ENCODE measurements at places on chromosomes 7 and 10. TPM values are rescaled to one million over a fixed set of nuclear protein-coding genes. Genes with fewer than 3 reads are reported as not detected.

- no peak overlapping the region for H3K4me3 ChIP-seq
- H3K4me1 ChIP-seq, result no peaks in the 10 kb centered on the region
- H3K27ac ChIP-seq, result no peak overlapping the region
- no peaks in the 10 kb centered on the region for H3K27me3 ChIP-seq
- H3K36me3 ChIP-seq, result no peaks in the 10 kb centered on the region
- no peak for DNase-seq
These were observed 109.2 kb downstream of the STRA8 start for GRCh38 chr7:135342887-135343286.

DNA sequence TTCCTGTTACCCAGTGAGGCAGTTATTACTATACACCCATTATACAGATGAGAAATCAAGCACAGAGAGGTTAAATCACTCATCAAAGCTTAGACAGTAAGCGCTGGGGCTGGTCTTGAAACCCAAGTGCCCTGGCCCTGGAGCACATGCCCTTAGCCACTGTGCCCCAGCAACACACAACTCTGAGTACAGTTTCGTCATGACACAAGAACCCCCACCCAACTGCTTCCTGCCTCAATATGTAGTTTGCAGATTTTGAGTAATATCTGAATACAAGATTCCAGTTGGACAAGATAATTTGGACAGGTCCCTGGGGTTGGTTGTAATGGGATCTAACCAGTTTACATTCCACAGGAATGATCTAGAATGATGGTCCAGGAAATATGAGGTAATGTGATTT, 62.8 kb downstream of the SH3PXD2A start:
- H3K4me3 ChIP-seq, result no peak overlapping the region
- H3K27me3 ChIP-seq, result no peaks in the 10 kb centered on the region
- H3K4me1 ChIP-seq, result no peaks in the 10 kb centered on the region
- DNase-seq, result no peak
- H3K36me3 ChIP-seq, result no peaks in the 10 kb centered on the region
- H3K27ac ChIP-seq, result no peak overlapping the region

- H3K4me3 ChIP-seq, result no peak overlapping the region
- H3K36me3 ChIP-seq, result no peaks in the 10 kb centered on the region
- H3K27ac ChIP-seq, result no peak overlapping the region
- DNase-seq, result no peak
- H3K27me3 ChIP-seq, result no peaks in the 10 kb centered on the region
These were observed 627.9 kb downstream of the SDK1 start for GRCh38 chr7:3928727-3929515.

The FANK1 gene
- polyA plus RNA-seq, result 0.23 TPM

GRCh38 chr7:95865716-95866371, 93.5 kb downstream of the DYNC1I1 start:
- no peak overlapping the region for H3K27ac ChIP-seq
- DNase-seq, result no peak
- H3K27me3 ChIP-seq, result peaks cover 3% of the 10 kb centered on the region
- no peaks in the 10 kb centered on the region for H3K36me3 ChIP-seq

The LHFPL3 gene
- polyA plus RNA-seq, result not detected

The POLR2J3 gene
- 76.7 TPM for polyA plus RNA-seq

The MKI67 gene
- polyA plus RNA-seq, result 0.82 TPM

DNA sequence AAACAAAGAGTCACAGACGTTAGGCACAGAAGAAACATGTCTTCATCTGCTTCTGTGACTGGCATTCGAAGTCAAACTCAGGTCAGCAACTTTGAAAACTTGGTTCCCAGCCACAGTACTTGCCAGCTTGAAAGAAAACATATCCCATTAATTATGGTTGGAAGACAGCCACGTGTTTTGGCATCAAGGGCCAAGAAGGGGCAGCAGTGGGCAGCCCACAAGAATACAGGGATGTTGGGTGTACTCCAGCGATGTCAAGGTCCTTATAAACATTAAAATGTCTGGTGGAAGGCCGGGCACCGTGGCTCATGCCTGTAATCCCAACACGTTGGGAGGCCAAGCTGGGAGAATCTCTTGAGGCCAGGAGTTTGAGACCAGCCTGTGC, 29.5 kb downstream of the JCAD start:
- no peak overlapping the region for H3K27ac ChIP-seq
- no peaks in the 10 kb centered on the region for H3K36me3 ChIP-seq
- H3K27me3 ChIP-seq, result no peaks in the 10 kb centered on the region
- H3K4me3 ChIP-seq, result no peak overlapping the region
- peaks cover 22% of the 10 kb centered on the region for H3K4me1 ChIP-seq

DNA sequence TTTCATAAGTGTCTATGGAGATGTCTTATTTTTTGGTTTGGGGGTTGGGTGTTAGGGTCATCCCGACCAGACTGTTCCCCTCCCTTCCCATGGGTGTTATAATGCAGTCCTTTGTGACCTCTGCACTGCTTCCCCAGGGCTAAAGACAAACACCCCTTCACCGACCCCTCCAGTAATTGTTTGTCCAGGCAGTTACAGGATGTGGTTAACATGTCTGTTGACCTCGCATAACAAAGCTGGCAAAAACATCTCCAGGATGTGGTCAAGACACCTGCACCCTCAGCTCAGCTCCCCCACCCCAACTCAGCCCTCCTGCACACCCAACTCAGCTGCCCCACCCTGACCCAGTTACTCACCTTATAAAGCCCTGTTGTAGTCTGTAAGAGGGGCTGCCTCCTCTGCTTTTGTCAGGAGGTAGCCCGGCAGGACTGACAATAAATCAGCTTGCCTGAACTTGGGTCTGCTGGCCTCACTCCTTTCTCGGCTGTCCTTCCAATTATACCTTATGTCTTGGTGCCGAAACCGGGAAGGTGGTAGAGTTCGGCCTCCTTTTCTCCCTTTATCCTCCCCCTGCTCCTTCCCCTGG, 102.2 kb downstream of the ZNF92 start:
- no peaks in the 10 kb centered on the region for H3K36me3 ChIP-seq
- H3K27me3 ChIP-seq, result no peaks in the 10 kb centered on the region
- peaks cover 76% of the 10 kb centered on the region for H3K4me1 ChIP-seq
- H3K27ac ChIP-seq, result peak overlapping the region; percentile 77

DNA sequence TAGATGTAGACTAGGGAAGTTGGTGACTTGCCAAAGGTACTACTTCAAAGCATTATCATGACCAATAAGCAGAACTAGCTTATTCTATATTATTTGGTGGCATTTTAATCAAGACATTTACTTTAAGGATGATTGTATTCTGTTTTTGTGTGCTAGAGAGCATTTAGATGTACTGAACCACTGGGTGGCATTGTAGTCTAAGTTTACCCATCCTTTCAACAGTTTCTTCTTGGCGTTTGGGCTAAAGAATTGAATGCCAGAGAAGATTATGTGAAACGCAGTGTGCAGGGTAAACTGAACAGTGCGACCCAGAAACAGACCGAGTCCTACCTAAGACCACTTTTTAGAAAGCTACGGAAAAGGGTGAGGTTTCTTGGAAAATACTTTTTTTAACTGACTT, 26.8 kb downstream of the PRPF18 start:
- no peak for DNase-seq
- H3K27ac ChIP-seq, result no peak overlapping the region
- H3K36me3 ChIP-seq, result peaks cover 19% of the 10 kb centered on the region
- no peak overlapping the region for H3K4me3 ChIP-seq
- no peaks in the 10 kb centered on the region for H3K27me3 ChIP-seq
- no peaks in the 10 kb centered on the region for H3K4me1 ChIP-seq

DNA sequence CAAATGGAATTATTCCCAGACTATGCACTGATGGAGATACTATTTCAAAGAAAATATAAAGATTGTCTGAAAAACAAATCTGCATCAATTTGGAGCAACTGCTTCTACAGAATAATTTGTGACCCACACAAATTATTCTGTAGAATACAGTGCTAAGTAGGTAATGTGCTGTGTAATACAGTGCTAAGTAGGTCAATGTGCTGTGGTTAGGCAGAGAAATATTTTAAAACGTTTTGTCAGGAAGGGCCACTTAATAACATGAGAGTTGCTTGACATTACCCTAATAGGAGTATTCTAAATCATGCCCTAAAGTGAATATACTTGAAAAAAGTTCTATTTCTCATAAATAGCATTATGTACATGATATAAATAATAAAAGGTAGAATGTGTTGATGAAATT, 116.5 kb upstream of the KCND2 start:
- no peak overlapping the region for H3K27ac ChIP-seq
- H3K4me1 ChIP-seq, result no peaks in the 10 kb centered on the region
- no peaks in the 10 kb centered on the region for H3K27me3 ChIP-seq
- H3K36me3 ChIP-seq, result no peaks in the 10 kb centered on the region
- H3K4me3 ChIP-seq, result no peak overlapping the region

DNA sequence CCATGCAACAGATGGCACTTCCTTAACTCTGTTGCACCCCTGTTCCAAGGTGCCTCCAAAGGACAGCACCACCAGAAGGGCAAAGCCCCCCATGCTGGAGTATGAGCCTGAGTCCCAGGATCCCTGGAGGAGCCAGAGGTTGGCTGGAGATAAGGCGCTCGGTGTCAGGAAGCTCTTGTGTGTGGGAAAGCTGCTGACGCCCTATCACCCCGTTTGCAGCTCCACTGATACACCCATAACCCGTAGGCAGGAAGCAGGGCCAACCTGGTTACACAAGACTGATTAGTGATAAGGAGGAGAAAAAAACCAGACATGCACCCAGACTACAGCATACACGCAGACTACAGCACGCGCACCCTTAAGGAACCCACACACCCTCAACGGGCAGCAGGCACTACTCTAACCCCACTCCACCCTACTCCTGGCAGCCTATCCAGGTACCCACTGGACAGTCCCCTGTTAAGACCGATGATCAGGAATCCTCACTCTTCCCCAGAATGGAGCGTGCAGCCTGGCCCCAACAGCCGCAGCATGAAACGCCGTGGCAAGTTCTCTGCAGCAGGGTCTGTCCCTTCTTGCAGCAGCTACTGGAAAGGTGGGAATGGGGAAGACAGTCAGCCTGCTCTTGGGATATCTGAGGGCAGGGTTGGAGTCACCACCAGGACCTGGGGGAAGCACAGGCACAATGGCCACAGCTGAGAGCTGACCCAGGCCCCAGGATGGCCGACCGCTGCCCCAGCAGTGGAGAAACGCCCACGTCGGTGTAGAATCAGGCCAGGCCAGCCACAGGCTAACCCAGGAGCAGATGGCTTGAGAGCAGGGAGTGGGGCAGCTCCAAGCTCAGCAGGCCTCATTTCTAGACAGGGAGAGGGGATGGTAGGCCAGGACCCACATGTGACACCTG, 38.3 kb upstream of the TUBB8 start:
- no peak for DNase-seq
- H3K36me3 ChIP-seq, result no peaks in the 10 kb centered on the region
- H3K27me3 ChIP-seq, result peaks cover 2% of the 10 kb centered on the region
- H3K27ac ChIP-seq, result no peak overlapping the region
- H3K4me3 ChIP-seq, result no peak overlapping the region

GRCh38 chr7:21656081-21656480, 113.2 kb downstream of the DNAH11 start:
- H3K36me3 ChIP-seq, result no peaks in the 10 kb centered on the region
- no peak for DNase-seq
- no peaks in the 10 kb centered on the region for H3K27me3 ChIP-seq
- H3K4me3 ChIP-seq, result no peak overlapping the region

The PRF1 gene
- 1.9 TPM for polyA plus RNA-seq

- H3K4me1 ChIP-seq, result peaks cover 12% of the 10 kb centered on the region
- H3K36me3 ChIP-seq, result peaks cover 18% of the 10 kb centered on the region
- DNase-seq, result no peak
These were observed 23.0 kb downstream of the CDC123 start for GRCh38 chr10:12218991-12219390.

DNA sequence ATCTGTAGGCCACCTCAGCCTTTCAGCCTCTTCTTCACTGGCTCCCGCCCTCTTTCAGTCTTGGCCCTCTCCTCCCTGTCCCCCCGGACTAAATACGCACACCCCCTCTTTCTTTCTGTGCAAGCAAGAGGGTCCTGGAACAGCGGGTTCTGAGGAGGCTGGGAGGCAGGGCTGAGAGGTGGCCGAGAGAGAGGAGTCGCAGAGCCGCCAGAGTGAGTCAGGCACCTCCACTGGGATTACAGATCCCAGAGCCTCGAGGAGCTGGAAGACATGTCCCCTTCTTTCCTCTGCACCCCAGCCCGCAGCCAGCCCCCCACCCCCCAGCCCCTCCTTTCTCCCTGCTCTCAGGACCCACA, 182 bp downstream of the CCDC136 start:
- H3K4me3 ChIP-seq, result peak overlapping the region; percentile 71
- H3K4me1 ChIP-seq, result peaks cover 15% of the 10 kb centered on the region
- H3K36me3 ChIP-seq, result no peaks in the 10 kb centered on the region
- H3K27me3 ChIP-seq, result no peaks in the 10 kb centered on the region

The DTX2 gene
- 41.2 TPM for polyA plus RNA-seq

- no peak overlapping the region for H3K27ac ChIP-seq
- no peak overlapping the region for H3K4me3 ChIP-seq
- H3K27me3 ChIP-seq, result no peaks in the 10 kb centered on the region
- no peaks in the 10 kb centered on the region for H3K4me1 ChIP-seq
- DNase-seq, result no peak
These were observed 22.9 kb upstream of the DUSP5 start for GRCh38 chr10:110474826-110475225.

The UBE2H gene
- polyA plus RNA-seq, result 23.3 TPM

GRCh38 chr7:114112806-114113205, 194.0 kb upstream of the PPP1R3A start:
- H3K4me1 ChIP-seq, result no peaks in the 10 kb centered on the region
- H3K27me3 ChIP-seq, result no peaks in the 10 kb centered on the region
- DNase-seq, result no peak
- no peaks in the 10 kb centered on the region for H3K36me3 ChIP-seq
- no peak overlapping the region for H3K27ac ChIP-seq
- H3K4me3 ChIP-seq, result no peak overlapping the region

- no peak overlapping the region for H3K4me3 ChIP-seq
- no peaks in the 10 kb centered on the region for H3K27me3 ChIP-seq
- no peak for DNase-seq
- H3K36me3 ChIP-seq, result no peaks in the 10 kb centered on the region
- H3K27ac ChIP-seq, result no peak overlapping the region
These were observed 116.2 kb downstream of the CAMK1D start for GRCh38 chr10:12465385-12466136.

DNA sequence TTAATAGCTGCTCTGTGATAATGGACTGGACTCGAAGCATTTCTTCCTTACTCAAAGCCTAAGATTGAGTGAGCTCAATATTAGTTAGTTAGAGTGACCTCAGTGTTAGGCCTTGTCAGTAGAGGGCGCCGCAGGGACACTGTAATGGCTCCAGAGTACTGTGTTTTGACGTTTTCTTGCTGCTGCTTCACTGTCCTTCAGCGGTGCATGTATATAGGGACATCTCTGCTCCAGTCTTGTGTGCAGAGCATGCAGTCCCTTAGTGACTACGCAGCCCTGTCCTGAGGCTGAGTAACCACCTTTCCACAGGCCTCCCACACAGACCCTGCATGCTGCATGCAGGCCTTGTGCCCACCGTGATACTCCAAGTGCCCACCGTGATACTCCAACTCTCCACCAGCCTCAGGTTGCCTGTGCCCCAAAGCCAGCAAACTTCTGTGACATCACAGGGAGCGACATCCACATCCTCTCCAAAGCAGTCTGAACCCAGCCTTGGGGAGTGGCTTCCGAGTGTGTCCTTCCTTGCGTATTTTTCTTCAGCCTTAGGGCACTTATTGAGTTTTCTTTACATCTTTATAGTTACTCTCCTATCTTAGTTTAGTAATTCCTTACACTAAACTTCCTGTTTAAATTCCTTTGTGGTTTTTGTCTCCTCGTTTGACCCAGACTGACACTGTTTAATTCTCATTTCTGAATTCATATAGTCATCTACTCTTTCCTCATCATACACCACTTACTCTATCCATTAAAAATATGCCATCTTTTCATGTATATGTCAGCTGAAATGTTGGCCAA, 118.2 kb downstream of the JAZF1 start:
- no peak overlapping the region for H3K27ac ChIP-seq
- no peaks in the 10 kb centered on the region for H3K4me1 ChIP-seq
- H3K4me3 ChIP-seq, result no peak overlapping the region
- H3K27me3 ChIP-seq, result no peaks in the 10 kb centered on the region

Data from B cell (primary cell).